ENCODE measurements at places on chromosomes 13 and 19. TPM values are rescaled to one million over a fixed set of nuclear protein-coding genes. Genes with fewer than 3 reads are reported as not detected.
A peak's percentile ranks its signal among the peaks of the same experiment; 100 is the strongest.

The NLRP4 gene
- total RNA-seq = not detected

The CD37 gene
- not detected for total RNA-seq

The PNMA8B gene
- total RNA-seq = 0.85 TPM

The PTGER1 gene
- total RNA-seq = 0.85 TPM

DNA sequence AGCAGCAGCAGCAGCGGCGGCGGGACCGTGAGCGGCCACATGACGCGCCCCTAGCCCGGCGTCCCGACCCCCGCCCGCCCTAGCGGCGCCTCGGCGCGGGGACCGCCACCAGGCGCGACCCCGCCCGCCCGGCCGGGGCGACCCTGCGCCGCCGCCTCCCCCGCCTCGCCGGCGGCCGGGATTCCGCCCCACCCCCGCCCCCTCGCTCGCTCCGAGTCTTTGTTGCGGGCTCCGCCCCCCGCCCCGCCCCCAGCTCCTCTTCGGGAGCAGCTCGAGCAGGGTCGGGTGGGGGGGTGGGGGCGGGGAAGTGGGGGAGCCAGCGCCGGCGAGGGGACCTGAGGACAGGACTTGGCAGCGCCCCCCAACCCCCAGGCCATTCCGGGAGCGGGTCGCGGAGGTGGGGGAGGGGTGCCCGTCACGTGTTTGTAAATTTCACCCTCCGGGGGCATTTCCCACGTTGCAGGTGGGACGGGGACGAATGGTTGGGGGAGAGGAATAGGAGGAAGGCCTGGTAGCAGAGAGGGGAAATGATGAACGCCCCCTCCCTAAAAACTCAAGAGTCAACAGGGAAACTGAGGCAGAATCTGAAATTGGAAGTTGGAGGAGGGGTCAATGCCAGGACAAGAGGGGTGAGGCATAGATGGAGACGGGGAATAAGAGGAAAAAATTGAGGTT lies at the start of gene OLFM2:
Gene OLFM2, minus strand, starts transcription at position 190 of the 675 bp plus-strand sequence. Its CDS starts 149 bp downstream, at position 41.
- DNase-seq = no peak

- no peak for DNase-seq
Measured at GRCh38 chr13:29702912-29703351, 107.4 kb upstream of the SLC7A1 start.

GRCh38 chr13:59047546-59047945 lies 1116.2 kb downstream of the DIAPH3 start:
- DNase-seq = peak; percentile 5

- DNase-seq = no peak
Measured at GRCh38 chr13:106259928-106260327, 275.5 kb downstream of the EFNB2 start.

DNA sequence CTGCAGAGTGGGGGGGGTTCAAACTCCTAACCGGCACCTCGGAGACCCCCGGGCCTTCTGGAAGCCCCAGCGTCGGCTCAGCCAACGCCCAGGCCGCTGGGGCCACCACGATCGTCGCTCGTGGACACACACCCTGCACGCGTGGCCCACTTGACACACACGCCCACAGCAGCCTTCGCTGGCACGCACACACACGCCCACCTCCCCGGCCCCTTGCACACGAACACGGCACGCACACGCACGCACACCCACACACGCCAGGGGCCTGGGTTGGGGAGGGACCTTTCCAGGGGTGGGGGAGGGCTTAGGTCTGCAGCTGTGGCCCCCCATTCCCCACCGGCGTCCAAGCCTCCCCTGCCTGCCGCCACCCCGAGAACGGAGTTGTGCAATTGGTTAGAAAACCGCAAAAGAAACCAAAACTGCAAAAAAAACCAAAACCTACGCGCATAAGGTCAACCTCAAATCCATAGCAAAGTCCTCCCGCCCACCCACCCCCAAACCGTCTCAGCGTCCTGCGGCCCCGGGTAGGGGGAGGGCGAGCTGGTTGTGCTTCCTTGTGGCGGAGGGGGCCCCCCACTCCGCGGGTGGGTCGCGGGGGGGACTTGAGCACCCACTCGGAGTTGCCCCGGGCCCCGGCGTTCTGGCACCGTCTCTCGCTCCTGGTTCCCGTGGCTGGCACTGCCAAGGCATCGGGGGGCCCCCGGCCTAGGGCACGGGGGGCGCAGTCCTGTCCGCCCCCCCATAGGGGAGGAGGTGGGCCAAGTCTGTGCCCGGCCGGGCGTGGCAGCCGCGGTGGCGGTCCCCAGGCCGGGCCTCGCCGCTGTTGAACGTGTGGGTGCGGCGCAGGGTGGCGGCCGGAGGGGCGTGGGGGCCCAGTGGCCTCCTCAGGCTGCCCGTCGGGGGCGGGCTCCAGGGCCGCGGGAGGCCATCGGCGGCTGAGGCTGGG lies 3.3 kb upstream of the LRG1 start:
- no peak for DNase-seq

All from renal cortical epithelial cell (primary cell).